MCF 10A (cell line): ENCODE measurements at places on chromosomes 7 and 10. TPM values are rescaled to one million over a fixed set of nuclear protein-coding genes. Genes with fewer than 3 reads are reported as not detected.

DNA sequence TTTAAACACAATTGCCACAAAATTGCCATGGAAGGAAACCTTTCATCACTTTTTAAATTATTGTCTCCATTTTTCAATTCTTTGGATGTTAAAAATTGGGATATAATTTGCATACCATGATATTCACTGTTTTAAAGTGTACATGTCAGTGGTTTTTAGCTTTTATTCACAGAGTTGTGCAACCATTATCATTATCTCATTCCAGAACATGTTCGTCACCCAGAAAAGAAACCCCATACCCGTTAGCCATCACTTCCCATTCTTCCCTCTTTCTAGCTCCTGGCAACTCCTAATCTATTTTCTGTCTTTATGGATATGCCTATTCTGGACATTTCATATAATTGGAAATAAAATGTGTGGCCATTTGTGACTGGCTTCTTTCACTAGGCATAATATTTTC lies 260.3 kb upstream of the FERD3L start:
- DNase-seq, result peak; percentile 55

The GIMAP8 gene
- not detected in 2 replicates for total RNA-seq

GRCh38 chr7:66119245-66119850 lies 4.7 kb downstream of the CRCP start:
- no peak for DNase-seq

DNA sequence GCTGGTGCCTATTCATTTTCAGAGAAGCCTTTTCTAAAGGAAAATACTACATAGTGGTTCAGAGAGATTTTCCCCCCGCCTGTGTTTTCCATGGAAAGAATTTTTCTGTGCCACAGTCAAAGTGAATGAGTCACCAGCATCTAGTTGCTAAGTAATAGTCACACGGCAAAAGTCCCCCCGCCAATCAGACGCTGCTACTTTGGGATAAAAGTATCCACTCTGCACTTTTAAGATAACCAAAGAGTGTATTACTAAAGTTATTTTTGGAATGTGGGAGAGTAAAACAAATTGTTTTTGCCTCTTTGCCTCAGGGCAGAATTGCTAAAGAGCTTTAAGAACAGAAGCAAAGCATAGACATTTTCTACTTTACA lies 23.5 kb downstream of the ABLIM1 start:
- DNase-seq, result peak; percentile 81

The CCDC136 gene
- total RNA-seq, result 3.5 and 6.5 TPM in 2 replicates

DNA sequence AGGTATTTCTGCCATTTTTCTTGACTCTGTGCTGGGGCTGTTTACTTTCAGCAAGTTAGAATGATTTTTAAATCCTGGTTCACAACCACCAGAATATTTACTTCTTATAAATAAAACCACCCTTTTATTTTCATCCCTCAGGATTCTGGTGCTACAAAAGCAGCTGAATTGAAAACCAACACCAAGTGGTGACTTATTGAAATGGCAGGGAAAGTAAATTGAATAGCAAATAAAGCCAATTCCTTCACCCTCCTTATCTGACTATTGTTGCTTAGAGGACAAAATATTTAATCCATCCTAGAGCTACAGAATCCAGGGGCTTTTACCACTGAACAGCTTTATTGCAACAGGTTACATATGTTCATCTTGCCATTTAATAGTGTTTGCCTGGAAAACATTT lies 828.6 kb upstream of the GHITM start:
- DNase-seq, result no peak

DNA sequence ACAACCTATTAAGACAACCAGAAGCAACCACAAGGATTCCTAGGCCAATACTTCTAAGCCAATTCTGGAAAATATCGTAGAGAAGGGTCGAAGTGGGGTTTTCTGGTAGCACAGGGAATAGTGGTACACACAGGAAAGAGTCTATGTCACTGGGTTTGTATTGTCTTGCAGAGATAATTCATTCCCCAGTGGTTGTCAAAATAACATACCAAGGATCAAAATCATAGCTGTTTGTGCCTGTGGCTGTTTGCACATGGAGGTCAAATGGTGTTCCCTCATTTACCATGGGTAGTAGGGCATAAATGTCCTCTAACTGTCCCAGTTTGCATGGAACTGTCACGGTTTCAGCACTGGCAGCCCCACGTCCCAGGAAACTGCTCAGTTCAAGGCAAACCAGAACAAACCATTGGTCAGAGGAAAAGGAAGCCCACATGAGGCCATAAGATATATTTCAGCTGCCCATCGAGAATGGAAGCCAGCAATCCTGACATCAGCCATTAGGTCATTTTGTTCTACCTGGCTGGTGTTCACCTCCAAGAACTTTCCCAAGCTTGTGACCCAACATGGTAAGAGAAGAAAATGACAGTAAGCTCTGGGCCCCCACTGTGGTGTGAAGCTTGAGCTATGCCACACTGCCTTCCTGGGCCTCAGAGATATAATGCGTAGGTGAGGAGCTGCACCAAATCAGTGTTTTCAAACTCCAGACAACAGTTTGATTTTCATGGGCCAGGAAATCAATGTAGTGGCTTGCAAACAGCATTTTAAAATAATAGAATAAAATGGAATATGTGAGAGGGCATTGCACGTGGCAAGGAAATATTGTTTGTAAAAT lies 53.9 kb upstream of the NFE2L3 start:
- no peak for DNase-seq

- DNase-seq, result no peak
Observed at GRCh38 chr10:69879634-69880257, 78.0 kb downstream of the COL13A1 start.

The AP1S1 gene
- total RNA-seq, result 72.1 and 72.5 TPM in 2 replicates

The H2BK1 gene
- total RNA-seq, result not detected in 2 replicates

The INMT gene
- not detected in 2 replicates for total RNA-seq
